ENCODE measurements at places on chromosomes 1 and 21.
A peak's percentile ranks its signal among the peaks of the same experiment; 100 is the strongest.

GRCh38 chr1:95323123-95323522, 89.1 kb downstream of the RWDD3 start:
- DNase-seq, result peak; percentile 23

DNA sequence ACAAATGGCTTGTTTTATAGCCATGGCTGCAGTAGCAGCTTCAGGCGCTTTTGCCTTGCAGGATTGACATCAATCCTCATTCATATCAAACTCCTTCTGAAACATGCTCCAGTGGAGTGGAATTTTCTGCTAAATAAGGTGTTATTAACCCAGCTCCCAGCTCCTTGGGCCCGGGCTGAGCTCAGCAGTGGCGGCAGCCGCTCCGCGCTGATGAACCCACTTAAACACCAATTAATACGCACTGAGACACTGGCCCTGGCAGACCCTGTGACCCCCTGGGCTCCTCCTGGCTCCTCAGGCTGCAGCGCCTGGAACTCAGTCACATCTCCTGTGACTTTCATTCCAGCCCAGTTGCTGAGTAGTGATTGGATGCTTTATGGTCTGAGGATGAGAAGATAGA, 137.4 kb upstream of the GRIK3 start:
- no peak for DNase-seq

GRCh38 chr21:25328736-25329135, 278.5 kb downstream of the MRPL39 start:
- DNase-seq, result no peak

- peak; percentile 65 for DNase-seq
Observed at GRCh38 chr1:226736908-226737818, 1.9 kb downstream of the ITPKB start.

- no peak for DNase-seq
Observed at GRCh38 chr1:62037274-62037673, 157.4 kb upstream of the L1TD1 start.

- DNase-seq, result no peak
Observed at GRCh38 chr1:89070509-89070908, 5.5 kb upstream of the GBP1 start.

All from ELF-1 (cell line).